Caudate nucleus (tissue), 63 donors: ENCODE measurements at places on chromosomes 4 and X.

GRCh38 chr4:154294652-154295350, 196.8 kb downstream of the DCHS2 start:
- no peak for DNase-seq

DNA sequence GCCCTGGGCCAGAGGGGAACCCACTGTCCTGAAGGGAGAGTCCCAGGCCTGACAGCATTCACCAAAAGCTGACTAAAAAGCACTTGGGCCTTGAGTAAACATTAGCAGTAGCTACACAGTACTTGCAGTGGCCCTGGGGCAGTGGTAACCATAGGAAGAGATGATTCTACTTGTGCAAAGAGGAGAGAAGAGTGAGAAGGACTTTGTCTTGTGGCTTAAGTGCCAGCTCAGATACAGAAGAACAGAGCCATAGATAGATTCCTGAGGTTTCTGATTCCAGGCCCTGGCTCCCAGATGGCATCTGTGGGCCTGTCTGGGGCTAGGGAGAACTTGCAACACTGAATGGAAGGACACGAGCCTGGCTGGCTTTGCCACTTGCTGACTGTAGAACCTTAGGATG, 100.5 kb downstream of the PTCHD1 start:
- DNase-seq: no peak

- no peak for DNase-seq
These were observed 74.6 kb upstream of the STOX2 start for GRCh38 chr4:183830438-183830985.

GRCh38 chr4:153274967-153275366, 69.5 kb upstream of the MND1 start:
- DNase-seq: no peak

GRCh38 chr4:128009428-128009827, 44.2 kb downstream of the ABHD18 start:
- DNase-seq: no peak

GRCh38 chr4:94406668-94407437, 44.9 kb upstream of the PDLIM5 start:
- DNase-seq: no peak

DNA sequence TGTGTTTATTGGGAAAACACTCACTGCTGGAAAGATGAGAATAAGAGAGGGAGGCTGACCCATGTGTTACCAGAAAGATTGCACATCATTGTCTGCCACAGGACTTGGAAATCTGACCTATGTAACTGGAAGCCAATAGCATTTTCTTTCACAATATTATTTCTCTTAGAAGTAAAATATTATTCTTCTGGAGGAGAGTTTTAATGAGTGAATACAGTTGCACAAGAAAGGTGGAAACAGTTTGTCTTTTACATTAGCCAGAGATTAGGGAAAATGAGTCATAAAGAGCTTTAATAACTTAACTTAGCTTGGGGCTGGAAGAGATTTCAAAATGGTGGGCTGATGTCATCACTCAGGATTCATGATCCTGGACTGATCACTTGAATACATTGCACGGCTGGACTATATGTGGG, 31.5 kb upstream of the LNX1 start:
- no peak for DNase-seq

GRCh38 chrX:113548308-113549015, 707.8 kb upstream of the AMOT start:
- no peak for DNase-seq

DNA sequence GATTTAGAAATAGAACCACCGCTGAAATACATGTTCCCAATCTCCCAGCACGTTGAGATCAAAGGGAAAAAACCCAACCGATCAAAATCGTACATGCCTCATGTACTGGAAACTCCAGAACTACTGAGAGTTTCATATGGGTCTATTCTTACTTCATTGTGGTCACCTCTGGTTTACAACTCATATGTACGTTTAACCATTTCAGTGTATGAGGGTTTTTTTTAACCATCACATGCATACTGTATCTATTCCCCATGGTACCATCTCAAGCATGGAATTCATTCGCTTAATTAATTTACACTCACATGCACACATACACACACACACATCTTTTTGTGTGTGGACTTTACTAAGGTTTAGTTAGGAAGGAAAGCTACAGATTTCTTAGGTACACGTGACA, 46.0 kb upstream of the CLNK start:
- no peak for DNase-seq

- DNase-seq: peak; percentile 79
These were observed at the start of gene FAM120C for GRCh38 chrX:54182864-54183613. Gene FAM120C (minus strand): TSS chrX:54183254. CDS start chrX:54183198, 56 bp downstream.

- DNase-seq: peak; percentile 1
These were observed 440.9 kb downstream of the INPP4B start for GRCh38 chr4:142405021-142405694.

- peak; percentile 41 for DNase-seq
These were observed 14.3 kb upstream of the UBA1 start for GRCh38 chrX:47179221-47179927.

DNA sequence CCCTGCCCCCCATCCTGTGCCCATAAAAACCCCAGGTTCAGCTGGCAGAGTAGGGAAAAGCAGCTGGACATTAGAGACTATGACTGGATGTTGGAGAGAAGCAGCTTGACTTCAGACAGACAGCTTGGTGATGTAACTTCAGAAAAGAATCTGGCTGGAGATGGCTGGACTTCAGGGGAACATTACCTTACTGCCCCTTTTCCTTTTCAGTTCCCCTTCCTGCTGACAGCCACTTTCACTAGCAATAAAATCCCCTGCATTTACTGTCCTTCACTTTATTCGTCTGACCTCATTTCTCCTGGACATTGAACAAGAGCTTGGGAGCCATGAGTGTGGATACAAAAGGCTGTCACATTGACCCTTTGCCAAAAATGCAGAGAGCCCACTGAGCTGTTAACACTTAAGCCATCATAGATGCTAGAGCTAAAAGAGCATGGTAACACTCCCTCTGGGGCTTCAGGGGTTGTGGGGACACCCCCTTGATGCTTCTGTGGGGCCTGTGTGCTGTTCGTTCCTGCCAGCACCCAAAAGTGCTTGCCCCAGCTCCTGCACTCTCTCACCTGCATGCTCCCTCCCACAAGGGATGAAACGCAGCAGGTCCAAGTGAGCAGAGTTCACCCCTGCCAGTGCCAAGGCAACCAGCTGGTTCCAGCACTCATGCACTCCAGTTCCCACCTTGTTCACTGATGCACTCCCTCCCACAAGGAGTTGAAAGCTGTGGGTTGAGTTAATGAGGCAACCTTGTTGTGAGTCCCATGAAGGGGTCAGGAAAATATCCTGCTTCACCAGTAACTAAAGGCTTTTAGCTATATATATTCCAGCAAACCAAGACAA, 263.8 kb upstream of the NDST3 start:
- no peak for DNase-seq

GRCh38 chr4:39936565-39937418, 40.9 kb downstream of the PDS5A start:
- no peak for DNase-seq

GRCh38 chr4:55547466-55547770, 709 bp upstream of the CLOCK start:
- DNase-seq: no peak

DNA sequence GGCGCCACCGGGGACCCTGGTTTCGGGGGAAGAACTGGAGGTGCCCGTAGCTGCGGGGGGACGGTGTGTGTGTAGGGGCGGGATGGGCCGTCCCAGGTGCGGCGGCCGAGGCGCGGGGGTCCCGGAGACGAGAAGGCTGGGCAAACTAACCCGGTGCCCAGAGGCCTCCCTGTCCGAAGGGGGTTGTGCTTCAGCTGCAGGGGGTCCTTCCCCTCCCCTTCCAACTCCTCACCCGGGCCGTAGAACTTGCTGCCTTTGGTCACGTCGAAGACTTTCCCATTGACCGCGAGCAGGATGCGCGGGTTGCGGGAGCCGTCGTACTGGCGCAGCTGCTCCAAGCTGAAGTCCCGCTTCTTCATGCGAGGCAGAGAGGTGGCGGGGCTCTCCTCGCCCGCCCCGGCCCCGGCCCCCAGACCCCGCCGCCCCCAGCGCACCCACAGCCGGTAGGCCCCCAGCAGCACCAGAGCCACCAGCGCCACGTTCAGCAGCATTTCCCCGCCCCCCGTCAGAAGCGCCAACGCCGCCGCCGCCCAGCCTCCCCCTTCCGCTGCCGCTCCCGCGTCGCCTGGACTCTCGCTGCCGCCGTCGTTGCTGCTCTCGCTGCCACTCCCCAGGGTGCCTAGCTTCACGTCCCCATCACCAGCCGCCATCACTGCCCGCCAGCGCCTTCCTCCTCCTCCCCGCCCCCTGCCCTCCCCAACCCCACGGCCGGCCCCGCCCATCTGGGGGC, at the start of gene PGRMC2:
TSS of gene PGRMC2 (minus strand) at position 673 of the 730 bp plus-strand sequence. CDS start at position 650, 23 bp downstream.
- DNase-seq: no peak

GRCh38 chr4:105107095-105107856, 39.4 kb upstream of the TET2 start:
- no peak for DNase-seq

- no peak for DNase-seq
These were observed 41.4 kb upstream of the PPP2R3B start for GRCh38 chrX:427812-428725.

- no peak for DNase-seq
These were observed 2135.9 kb downstream of the ARAP2 start for GRCh38 chr4:34108391-34108790.

GRCh38 chr4:118772767-118773428, 63.0 kb downstream of the SEC24D start:
- no peak for DNase-seq

DNA sequence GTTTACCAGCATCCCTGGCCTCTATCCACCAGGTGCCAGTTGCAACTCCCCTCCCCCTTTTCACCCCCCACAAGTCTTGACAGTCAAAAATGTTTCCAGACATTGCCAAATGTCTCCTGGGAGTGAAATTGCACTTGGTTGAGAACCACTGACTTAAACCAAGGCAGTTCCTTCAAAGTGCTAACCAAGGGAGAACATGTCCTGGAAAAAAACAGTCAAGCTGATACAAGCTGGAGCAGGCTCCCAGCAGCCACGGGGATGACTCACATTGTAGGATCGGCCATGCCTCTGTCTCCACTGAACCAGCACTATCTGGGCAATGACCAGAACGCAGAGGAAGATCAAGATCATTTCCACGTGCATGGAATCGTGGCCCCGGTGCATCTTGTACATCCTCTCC, 11.4 kb downstream of the RNF175 start:
- DNase-seq: no peak

DNA sequence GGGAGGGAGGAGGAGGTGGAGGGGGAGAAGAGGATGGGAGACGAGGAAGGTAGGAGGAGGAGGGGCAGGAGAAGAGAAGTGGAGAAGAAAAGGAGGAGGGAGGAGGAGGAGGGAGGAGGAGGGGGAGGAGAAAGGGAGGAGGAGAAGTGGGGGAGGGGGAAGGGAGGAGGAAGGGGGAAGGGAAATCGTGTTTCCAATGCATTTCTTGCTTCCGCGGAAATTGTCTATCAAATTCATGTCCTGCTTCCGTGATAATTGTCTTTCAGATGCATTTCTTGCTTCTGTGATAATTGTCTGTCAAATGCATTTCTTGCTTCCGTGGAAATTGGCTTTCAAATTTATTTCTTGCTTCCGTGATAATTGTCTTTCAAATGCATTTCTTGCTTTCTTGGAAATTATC, 43.3 kb downstream of the CRLF2 start:
- DNase-seq: no peak

GRCh38 chrX:39840581-39841093, 257.1 kb downstream of the BCOR start:
- DNase-seq: no peak

DNA sequence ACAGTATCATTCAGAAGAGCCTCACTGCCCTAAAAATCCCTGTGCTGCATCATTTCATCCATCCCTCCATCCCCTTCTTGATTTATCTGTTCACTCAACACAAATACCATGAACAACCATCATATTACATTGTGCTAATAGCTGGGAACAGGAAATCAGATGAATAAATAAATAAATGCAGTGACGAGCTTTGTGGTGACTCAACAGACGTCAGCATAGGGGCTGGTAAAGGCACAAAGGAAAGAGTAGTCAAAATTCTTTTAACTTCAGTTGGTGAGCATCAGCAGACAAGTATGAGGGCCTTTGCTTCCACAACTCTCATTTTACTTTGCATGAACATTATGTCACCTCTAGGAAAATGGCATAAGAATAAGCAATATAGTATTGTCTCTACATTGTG, 65.5 kb downstream of the EDNRA start:
- DNase-seq: no peak

GRCh38 chr4:73703320-73703719, 37.0 kb upstream of the CXCL8 start:
- DNase-seq: no peak

GRCh38 chrX:13051529-13052172, 7.2 kb upstream of the FAM9C start:
- no peak for DNase-seq

DNA sequence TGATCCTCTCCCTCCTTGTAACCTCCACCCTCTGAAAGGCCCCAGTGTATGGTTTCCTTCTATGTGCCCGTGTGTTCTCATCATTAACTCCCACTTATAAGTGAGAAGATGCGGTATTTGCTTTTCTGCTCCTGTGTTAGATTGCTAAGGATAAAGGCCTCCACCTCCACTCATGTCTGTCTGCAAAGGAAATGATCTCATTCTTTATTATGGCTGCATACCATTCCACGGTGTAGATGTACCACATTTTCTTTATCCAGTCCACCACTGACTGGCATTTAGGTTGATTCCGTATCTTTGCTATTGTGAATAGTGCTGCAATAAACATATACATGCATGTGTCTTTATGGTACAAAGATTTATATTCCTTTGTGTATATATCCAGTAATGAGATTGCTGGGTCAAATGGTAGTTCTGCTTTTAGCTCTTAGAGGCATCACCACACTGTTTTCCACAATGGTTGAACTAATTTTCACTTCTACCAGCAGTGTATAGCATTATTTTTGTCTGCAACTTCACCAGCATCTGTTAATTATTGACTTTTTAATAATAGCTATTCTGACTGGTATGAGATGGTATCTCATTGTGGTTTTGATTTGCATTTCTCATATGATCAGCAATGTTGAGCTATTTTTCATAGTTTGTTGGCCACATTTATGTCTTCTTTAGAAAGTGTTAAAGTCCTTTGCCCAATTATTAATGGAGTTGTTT, 1030.9 kb downstream of the FSTL5 start:
- DNase-seq: no peak

- no peak for DNase-seq
These were observed 36.1 kb upstream of the CORIN start for GRCh38 chr4:47873877-47874541.

- no peak for DNase-seq
These were observed 42.6 kb downstream of the ADGRA3 start for GRCh38 chr4:22473268-22473667.

DNA sequence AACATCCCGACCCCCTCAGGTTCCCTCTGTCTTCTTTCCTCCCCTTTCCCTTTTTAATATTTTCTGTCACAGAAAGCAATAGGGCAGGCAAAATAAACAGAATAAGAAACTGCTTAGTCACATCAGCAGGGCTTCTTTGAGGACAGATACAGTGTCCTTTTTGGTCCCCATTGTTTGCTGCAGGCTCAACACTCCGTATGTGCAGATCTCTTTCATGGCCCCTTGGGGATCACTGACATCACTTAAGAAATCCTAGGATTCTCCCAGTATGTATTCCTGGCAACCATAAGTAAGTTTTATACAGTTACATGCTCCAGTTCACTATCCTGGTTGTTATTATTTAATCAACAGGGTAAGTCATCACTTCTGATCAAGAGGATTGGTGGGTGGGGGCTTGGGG, 448.0 kb downstream of the NKX6-1 start:
- no peak for DNase-seq

- DNase-seq: no peak
These were observed 276.5 kb upstream of the CTSO start for GRCh38 chr4:156230176-156230575.

GRCh38 chrX:47480576-47480975, 2.4 kb downstream of the ZNF41 start:
- DNase-seq: no peak

- DNase-seq: no peak
These were observed 74.7 kb upstream of the SMAD1 start for GRCh38 chr4:145406970-145407369.
